Stimulated activated CD8-positive, alpha-beta memory T cell treated with anti-CD3 and anti-CD28 coated beads, Interleukin-15, amount 100 ng/mL, for 1 hour (primary cell): ENCODE measurements at places on chromosomes 7 and 10.

GRCh38 chr10:93790439-93790838 is 32.7 kb downstream of the LGI1 start:
- DNase-seq: no peak

GRCh38 chr10:88113657-88114272 is 250.3 kb downstream of the PTEN start:
- no peak for DNase-seq

DNA sequence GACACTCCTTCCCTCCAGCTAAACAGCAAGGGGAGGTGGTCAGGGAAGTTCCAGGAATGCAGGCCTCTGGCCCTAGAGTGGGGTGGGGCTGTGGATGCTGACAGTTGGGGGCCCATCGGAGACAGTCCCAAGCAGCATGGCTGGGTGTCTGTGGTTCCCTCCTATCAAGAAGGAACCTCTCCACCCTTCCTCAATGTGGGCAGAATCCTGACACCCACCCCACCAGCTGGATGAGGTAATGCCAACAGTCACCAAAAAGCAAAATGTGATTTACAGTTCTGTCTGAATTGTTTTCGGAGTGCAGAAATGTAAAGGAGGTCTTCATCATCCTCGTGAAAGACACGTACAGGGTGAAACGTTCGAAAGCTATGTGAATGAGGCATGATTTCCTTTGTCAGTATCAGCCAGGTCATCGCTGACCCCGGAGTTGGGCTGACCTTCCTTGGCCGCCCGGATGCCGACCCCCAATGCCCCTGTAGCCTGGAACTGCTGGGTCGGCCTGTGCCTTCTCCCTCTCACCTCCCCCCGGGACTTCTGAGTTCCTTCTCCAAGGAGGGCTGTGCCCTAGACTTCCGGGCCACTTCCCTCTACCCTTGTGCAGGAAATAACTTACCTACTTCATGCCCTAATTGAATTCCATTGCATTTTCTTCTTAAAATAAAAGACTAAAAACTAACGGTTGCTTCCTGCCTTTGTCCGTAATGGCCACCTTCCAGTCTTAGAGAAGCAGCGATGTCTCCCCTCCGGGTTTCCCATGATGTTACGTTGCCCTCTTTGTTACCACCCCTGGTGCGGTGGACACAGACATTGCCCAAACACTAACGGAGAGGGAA is 24.5 kb downstream of the FOXK1 start:
- no peak for DNase-seq

DNA sequence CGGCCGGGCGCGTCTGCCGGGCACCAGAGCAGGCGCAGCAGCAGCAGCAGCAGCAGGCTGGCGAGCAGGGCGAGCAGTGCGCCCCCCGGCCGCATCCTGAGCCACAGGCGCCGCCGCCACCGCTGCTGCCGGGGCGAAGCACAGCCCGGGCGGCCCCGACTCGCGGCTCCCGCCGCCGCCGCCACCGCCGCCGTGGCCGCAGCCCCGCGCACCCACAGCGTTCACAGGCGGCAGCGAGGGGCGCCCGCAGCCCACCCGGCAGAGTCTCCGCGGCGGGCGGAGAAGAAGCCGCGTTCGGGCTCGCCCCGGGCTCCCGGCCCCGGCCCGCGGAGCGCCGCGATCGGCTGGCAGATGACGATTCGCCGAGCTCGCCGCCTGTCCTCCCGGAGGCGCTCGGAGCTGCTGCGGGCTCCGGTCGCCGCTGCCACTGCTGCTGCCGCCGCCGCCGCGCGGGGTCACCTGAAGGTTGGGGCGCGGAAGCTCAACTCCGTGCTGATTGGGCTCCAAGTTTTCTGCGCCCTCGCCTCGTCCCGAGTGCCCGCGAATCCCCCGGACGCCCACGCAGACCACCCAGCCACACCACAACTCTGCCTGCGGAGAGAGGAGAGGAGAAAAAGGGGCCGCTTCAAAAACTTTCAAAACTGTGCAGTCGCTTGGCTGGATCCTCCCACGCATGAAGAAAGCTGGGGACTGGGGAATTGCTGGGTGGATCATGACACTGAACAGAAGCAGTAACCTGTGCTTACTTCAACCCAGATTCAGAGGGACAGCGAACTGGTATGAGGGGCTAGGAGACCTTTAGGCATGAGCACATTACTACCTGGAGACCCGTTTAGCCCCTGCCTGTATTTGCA is at the start of gene ST8SIA6:
TSS of gene ST8SIA6 (minus strand) at position 435 of the 854 bp plus-strand sequence. CDS start at position 95, 340 bp downstream.
- no peak for DNase-seq

DNA sequence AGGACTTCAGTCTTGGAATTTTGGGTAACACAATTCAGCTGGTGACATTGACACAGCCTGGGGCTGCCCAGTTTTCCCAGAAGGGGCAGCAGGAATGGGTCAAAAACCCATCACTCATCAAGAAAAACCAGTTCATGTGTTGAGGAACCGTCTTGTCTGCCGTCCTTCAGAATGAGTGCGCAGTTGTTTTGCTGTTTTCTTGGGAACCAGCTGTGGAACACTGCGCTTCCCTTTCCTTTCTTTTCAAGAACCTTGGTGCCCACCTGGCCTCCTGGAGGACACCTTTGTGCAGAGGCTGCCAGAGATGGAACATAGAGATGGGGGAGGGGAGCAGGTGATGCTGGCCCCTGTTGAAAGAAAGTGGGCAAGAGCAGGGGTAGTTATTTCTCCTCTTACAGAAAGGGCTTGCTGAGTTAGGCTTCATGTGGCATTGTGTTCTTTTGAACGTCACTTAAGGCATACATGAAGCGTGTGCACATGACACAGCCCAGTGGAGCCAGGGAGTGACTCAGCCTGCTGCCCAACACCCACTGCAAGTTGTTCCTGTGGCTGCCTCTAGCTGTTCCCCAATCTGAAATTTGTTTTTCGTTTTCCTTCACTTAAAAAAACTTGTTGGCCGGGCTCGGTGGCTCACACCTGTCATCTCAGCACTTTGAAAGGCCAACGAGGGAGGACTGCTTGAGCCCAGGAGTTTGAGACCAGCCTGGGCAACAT is 87.4 kb upstream of the TNS3 start:
- no peak for DNase-seq

DNA sequence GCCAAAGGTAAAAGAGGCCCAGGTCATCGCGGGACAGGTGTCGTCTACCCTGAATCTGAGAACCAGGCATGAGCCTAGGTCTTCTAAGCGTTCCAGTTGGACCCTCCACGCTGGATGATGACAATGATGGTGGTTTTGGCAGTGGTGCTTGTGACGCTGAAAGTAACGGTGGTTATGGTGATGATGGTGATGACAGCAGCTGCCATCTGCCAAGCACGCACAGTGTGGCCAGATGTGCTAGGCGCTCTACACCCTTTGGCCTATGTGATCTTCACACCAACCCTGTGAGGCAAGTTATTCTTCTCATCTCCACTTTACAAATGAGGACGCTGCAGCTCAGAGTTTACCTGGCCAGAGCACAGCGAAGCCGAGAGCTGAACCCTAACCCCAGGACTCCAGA is 93.9 kb downstream of the FAM53B start:
- DNase-seq: no peak

DNA sequence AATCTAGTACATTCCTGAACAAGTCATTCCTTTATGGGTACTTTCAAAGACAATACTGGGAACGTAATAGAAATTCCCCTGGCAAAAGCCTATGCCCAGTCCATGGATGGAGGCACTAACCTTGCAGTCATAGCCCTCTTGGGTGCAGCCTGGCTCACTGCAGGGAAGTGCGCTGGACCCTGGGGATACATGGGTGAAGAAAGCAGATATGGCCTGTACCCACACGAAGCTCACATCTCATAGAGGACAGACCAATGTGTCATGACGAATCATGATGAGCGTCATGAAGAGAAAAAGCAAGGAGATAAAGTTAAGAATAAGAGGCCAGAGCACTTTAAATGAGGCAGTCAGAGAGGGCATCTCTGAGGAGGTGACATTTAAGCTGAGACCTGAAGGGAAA is 11.8 kb downstream of the PRLHR start:
- DNase-seq: no peak

DNA sequence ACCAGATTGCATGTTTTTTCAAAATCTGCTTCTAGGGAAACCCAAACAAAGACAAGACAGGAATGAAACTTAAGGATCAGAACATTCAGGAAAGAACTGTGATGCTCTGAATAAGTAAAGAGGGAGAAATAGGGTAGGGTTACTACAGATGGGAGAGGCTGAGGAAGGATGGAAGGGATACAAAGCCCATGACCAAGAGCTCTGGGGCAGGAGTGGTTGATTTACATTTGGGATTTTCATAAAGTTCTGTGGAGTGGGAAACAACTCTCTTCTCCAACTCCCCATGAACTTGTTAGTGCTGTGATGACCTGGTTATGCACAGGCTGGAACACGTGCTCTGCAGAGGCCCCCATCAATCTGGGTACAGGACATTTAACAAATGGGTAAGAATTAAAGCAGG is 216.0 kb upstream of the KLF14 start:
- no peak for DNase-seq

- DNase-seq: no peak
Observed at GRCh38 chr7:149879271-149879743, 5.5 kb downstream of the ATP6V0E2 start.

DNA sequence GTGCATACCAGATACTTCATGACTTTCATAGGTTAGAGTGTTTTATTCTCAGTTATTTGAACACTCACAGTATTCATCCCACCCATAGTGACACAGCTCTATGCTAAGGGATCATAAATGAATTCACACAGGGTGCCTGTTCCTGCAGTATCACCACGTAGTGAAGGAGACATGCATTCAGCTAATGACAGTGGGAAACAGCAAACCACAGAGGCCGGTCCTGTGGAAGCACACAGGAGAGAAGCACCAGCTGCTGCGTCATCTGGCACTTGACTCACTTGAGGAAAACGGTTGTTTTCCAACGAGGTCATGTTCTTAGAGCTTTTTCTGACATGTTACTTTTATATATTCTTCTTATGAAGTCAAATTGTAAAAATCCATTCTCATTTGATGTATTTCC is 73.0 kb downstream of the UBE3C start:
- no peak for DNase-seq

- DNase-seq: no peak
Observed at GRCh38 chr7:1752111-1752510, 82.0 kb downstream of the ELFN1 start.

DNA sequence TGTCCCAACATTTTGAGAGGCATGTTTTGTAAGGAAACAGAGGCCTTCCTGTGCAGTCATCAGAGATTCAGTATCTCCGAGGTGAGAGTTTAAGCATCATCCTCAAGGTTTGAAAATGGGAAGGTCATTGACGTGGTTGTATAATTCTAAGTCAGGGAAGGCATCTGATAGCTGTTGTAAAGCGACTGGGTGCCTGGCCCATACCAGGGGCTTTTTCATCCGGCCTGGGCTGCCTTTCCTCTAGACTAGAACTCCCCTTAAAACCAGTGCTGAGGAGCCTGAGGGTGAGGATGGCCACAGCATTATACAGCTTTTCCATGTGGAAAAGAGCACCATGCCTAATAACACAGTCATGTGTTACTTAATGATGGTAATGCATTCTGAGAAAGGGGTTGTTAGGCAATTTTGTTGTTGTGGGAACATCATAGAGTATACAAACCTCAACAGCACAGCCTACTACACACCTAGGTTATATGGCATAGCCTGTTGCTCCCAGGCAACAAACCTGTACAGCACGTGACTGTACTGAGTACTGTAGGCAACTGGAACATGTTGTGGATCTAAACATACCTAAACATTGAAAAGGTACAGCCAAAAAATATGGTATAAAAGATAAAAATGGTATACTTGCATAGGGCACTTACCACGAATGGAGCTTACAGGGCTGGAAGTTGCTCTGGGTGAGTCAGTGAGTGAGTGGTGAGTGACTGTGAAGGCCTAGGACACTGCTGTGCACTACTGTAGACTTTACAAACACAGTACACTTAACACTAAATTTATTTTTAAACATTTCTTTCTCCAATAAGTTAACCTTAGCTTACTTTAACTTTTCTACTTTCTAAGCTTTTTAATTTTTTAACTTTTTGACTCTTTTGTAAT is 13.5 kb upstream of the CACUL1 start:
- no peak for DNase-seq
